ENCODE measurements at places on chromosomes 4 and X.
A peak's percentile ranks its signal among the peaks of the same experiment; 100 is the strongest.

DNA sequence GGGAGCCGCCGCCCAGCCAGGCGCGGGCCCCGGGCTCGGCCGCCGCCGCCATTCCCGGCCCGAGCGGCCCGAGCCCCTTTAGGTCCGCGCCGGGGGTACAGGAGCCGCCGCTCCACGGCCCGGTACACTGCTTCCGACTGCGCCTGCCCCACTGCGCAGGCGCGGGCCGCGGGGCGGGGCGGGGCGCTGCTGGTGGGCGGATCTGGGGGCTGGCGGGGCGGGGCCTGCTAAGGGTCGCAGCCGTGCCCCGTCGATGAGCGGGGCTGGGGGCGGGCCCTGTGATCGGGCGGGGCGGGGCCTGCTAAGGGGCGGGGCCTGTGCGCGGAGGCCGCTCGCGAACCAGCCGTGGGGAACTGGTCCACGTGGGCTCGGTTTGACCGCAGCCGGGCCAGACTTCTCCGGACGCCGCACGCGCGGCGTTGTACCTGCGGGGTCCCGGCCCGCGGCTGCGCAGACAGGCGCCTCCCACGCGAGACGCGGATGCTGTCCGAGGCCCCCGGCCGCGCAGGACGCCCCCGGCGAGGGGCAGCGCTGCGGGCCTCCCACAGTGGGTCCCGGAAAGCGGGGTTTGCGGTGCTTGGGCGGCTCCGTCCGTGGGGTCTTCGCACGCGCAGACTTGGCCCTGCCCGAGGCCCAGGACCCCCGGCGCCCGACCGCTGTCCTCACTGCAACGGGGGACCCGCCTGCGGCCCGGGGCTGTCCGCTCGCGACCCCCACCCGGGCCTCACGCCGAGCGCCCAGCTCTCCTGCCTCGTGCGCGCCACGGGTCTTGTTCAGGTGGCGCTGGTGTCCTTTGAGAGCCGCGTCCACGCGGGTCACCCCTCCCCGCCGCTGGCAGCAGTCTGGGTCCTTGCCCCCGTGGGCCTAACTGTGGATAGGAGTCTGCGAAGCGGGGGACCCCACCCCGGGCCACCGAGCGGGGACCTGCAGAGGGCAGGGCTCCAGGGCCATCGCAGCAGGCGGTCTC, at the start of gene DGKQ:
DGKQ (minus strand) TSS at position 139 of the 967 bp plus-strand sequence; CDS start at position 52, 87 bp downstream.
- peak; percentile 92 for ATAC-seq

- no peak for ATAC-seq
Observed at GRCh38 chr4:156933633-156934258, 37.9 kb downstream of the PDGFC start.

GRCh38 chr4:40059362-40059761, 2.7 kb downstream of the N4BP2 start:
- no peak for ATAC-seq

DNA sequence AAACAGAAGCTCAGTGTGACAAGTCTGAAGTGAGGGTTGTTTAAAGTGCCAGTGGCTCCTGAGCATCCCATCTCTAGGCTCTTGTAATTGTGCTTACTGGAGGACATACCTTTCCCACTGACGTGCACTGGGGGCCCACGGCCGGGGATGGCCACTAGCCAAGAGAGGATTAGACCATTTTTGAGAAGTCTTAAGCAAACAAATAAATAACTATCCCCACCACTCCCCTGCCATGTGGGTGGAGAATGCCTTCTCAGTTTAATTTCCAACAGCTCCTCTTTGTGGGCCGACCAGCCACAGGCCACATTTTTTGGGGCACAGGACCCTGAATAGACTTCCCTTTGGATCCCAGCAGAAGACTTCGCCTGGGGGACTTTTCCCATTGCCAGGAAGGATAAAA, 125.0 kb upstream of the MSX1 start:
- ATAC-seq: no peak

- no peak for ATAC-seq
Observed at GRCh38 chr4:47747846-47748494, 89.9 kb downstream of the CORIN start.

DNA sequence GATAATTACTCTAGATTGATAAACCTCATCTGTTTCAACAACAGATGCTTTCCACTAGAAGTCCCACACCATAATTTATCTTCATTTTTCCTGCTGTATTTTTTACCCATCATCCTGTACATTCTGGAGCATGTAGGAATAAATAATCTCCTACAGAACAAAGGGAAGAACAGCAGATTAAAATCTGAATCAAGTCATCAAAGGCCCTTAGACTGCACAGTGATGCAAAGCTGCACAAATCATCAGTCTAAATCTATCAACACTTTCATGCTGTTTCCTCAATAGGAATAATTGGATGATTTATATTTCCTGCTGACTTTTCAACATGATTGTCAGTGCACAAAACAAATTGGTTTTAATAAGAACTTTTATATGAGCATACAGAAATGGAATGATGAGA, 1143.9 kb downstream of the STIM2 start:
- no peak for ATAC-seq

DNA sequence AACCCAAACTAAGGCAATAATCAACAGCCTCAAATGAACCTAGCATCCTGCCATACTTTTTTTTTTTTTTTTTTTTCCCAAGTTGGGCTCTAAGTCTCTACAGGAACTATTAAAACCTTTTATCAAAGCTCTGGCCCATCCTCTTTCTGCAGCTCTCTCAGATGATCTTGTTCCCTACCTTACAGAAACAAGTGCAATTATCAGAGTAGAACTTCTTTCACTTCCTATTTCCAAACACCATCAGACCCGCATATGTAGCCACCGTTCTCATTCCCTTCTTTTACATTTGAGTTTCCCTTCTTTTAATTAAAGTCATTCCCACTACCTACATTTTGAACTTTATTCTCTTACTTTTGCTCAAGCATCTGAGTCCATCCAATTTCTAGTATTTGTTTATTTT, 690.6 kb downstream of the DMD start:
- ATAC-seq: no peak

GRCh38 chr4:139392797-139393196, 61.1 kb upstream of the RAB33B start:
- ATAC-seq: no peak

- no peak for ATAC-seq
Observed at GRCh38 chr4:125663896-125664767, 349.4 kb downstream of the FAT4 start.

DNA sequence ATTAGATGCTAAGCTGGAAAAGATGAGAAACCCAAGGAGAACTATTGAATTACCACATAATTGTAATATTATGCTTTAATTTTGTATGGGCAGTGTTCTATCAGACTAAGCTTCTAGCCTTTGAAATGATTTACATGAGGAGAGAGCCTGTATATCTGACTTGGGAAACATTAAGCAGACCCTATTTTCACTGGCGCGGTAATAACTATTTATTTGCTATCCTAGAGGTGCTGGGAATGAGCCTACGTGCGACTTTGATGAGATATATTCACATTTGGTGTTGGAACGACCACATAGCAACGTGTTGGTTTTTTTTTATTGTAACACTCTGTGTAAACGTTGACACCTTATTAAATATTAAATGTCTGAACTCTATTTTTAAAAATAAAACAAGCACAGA, 80.5 kb downstream of the CLCN4 start:
- ATAC-seq: no peak

- peak; percentile 51 for ATAC-seq
Observed at GRCh38 chrX:11188664-11189063, 77.5 kb downstream of the HCCS start.

DNA sequence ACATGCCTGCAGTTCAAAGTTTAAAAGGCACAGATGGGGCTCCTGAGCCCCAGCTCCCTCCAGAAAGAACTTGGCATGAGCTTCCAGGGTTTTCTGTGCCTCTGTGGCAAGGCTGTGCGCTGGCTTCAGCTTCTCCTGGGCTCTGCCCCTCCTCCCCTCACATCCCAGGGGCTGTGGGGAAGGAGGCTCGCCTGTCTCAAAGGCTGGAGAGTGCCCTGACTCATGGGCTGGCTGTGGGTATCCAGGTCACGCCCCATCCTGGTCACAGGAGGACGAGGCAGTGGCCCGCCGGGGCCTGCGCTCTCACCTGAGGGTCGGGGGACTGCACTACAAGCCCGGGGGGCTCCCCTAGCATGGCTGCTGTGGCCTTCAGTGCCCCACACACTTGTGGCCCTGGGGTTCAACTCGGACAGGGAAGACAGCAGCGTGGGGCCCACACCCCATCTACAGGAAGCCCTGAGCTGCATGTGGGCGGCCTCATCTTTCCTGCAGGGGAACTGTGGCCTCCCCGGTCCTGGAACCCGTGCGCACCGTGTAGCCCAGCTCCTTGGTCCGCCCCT, 17.9 kb downstream of the LRPAP1 start:
- no peak for ATAC-seq

- ATAC-seq: no peak
Observed at GRCh38 chrX:119942831-119943184, 743 bp downstream of the NKAP start.

GRCh38 chr4:83631066-83631465, 95.2 kb downstream of the GPAT3 start:
- no peak for ATAC-seq

All from activated T-helper 17 cell treated with anti-CD3 and anti-CD28 coated beads, Interleukin-2, amount 50 U/mL, for 72 hours (primary cell).